Activated naive CD4-positive, alpha-beta T cell treated with anti-CD3 and anti-CD28 coated beads, Interleukin-2, amount 10 ng/mL, durations not matched to agents 5 hours and 36 hours (primary cell): ENCODE measurements at places on chromosomes 6 and 20. TPM values are rescaled to one million over a fixed set of nuclear protein-coding genes. Genes with fewer than 3 reads are reported as not detected.

Gene BMP7
- not detected for total RNA-seq

Gene KIF6
- total RNA-seq, result not detected

Gene RNF39
- total RNA-seq, result not detected

Gene ERGIC3
- 181 TPM for total RNA-seq

Gene OLIG3
- total RNA-seq, result not detected

Gene BPIFA1
- total RNA-seq, result not detected

Gene KCNK16
- not detected for total RNA-seq

Gene FHL5
- not detected for total RNA-seq

Gene MEI4
- total RNA-seq, result not detected

Gene NNAT
- total RNA-seq, result not detected

Gene TBXT
- total RNA-seq, result not detected

Gene FAM162B
- not detected for total RNA-seq

Gene GNAS
- 964 TPM for total RNA-seq

Gene ZBTB22
- total RNA-seq, result 21.9 TPM

Gene PNLDC1
- 0.43 TPM for total RNA-seq

Gene RNF182
- total RNA-seq, result not detected

Gene COL9A1
- not detected for total RNA-seq

Gene MYLK2
- total RNA-seq, result 0.34 TPM

Gene KIF25
- total RNA-seq, result not detected

Gene ABHD16A
- total RNA-seq, result 50.4 TPM

Gene SMPD2
- 16.3 TPM for total RNA-seq

Gene BPIFB4
- not detected for total RNA-seq

Gene TINAG
- total RNA-seq, result not detected

Gene FNDC11
- total RNA-seq, result 0.50 TPM

Gene PDE7B
- 2.0 TPM for total RNA-seq

Gene MATN4
- not detected for total RNA-seq

Gene NSFL1C
- 55.3 TPM for total RNA-seq

Gene KCNK17
- total RNA-seq, result not detected

Gene EMILIN3
- total RNA-seq, result not detected

Gene ZNF165
- total RNA-seq, result 0.81 TPM

Gene TNF
- total RNA-seq, result 51.3 TPM

Gene BACH2
- 57.1 TPM for total RNA-seq

Gene APOM
- total RNA-seq, result 3.8 TPM

Gene TMEM74B
- total RNA-seq, result 0.79 TPM

Gene ASIP
- not detected for total RNA-seq

Gene TMEM217
- total RNA-seq, result 3.9 TPM

Gene MOG
- not detected for total RNA-seq

Gene PDYN
- not detected for total RNA-seq

Gene IGF2R
- 78.4 TPM for total RNA-seq

Gene SAMD3
- 71.0 TPM for total RNA-seq

Gene MTFR2
- total RNA-seq, result 12.7 TPM

Gene DYNLT2
- 1.7 TPM for total RNA-seq

Gene CST2
- total RNA-seq, result not detected

Gene C6orf58
- not detected for total RNA-seq

Gene CTAGE9
- total RNA-seq, result not detected

Gene LATS1
- total RNA-seq, result 37.6 TPM

Gene SPEF1
- not detected for total RNA-seq

Gene TTK
- 28.4 TPM for total RNA-seq

Gene BPIFB1
- not detected for total RNA-seq

Gene AVP
- total RNA-seq, result not detected

Gene DEFB114
- not detected for total RNA-seq

Gene PPARD
- 29.9 TPM for total RNA-seq

Gene HLA-DQB1
- 40.9 TPM for total RNA-seq

Gene SEL1L2
- not detected for total RNA-seq

Gene BNIP5
- not detected for total RNA-seq

Gene CRISP2
- total RNA-seq, result not detected
